ENCODE measurements at places on chromosomes 3 and 15.
A peak's percentile ranks its signal among the peaks of the same experiment; 100 is the strongest.

DNA sequence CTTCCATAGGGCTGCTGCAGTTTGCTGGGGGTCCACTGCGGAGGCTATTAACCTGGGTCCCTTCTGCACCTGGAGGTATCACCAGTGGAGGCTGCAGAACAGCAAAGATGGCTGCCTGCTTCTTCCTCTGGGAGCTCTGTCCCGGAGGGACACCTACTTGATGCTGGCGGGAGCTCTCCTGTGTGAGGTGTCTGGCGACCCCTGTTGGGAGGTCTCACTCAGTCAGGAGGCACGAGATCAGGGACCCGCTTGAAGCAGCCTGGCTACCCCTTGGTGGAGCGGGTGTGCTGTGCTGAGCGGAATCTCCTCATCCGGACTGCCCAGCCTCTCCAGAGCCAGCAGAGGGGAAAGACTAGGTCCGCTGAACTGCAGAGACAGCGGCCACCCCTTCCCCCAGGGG is 56.0 kb upstream of the CTXND1 start:
- DNase-seq = peak; percentile 63

GRCh38 chr3:188941103-188941502 is 230.7 kb upstream of the TPRG1 start:
- no peak for DNase-seq

GRCh38 chr3:101172516-101172915 is 147.9 kb downstream of the IMPG2 start:
- no peak for DNase-seq

DNA sequence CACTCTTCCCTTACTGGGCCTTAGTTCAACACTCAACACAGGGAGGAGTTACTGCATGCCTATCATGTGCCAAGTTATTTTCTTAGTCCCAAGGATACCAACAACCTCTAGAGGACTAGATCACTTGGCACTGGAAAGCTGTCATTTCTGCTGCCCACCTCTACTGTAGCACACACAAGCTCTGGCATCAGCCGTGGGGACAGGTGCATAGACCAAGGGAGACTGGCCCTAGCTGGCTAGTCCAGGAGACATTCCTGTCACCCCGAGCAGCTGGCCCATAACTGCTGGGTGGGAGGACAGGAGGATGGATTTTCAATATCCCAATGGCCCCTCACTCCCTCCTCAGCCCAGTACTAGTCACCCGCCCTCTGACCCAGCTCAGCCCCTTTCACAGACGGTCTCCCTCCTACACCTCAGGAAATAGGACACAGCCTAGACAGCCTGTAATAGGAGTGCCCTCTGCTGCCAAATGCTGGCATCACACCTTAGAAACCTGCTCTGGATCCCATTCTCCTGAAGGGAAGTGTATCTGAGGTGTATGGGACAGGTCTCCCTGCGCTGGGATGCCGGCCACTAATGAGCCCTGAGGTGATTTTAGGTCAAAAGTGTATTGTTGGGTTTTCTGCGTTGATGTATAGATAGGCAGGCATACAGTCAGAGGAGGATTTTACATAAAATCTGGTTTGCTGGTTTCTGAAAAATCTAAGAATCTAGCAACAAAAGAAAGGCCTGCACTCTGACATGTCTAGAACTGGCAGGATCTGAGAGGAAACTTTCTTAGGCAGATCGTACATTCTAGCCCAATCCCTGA is 3.4 kb upstream of the DZIP1L start:
- DNase-seq = peak; percentile 74

GRCh38 chr3:63908081-63908736 is 4.0 kb downstream of the SCAANT1 start:
- no peak for DNase-seq

DNA sequence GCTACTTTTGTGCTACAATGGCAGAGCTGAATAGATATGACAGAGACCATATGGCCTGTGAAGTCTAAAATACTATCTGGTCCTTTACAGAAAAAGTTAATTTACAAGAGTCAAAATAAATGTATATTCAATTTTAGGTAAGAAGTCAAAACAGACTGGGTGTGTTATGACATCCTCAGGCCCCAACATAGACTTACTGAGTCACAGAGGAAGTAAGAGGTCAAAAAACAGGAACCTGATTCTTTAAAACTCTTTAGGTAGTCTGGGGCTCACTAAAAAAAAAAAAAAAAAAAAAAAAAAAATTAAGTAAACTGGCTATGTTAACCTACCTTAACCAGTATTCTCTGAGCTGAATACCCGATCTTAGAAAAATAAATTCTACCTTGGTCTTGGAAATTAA is 13.1 kb downstream of the DNAAF4 start:
- DNase-seq = no peak

GRCh38 chr3:42166214-42166613 is 75.1 kb downstream of the TRAK1 start:
- no peak for DNase-seq

DNA sequence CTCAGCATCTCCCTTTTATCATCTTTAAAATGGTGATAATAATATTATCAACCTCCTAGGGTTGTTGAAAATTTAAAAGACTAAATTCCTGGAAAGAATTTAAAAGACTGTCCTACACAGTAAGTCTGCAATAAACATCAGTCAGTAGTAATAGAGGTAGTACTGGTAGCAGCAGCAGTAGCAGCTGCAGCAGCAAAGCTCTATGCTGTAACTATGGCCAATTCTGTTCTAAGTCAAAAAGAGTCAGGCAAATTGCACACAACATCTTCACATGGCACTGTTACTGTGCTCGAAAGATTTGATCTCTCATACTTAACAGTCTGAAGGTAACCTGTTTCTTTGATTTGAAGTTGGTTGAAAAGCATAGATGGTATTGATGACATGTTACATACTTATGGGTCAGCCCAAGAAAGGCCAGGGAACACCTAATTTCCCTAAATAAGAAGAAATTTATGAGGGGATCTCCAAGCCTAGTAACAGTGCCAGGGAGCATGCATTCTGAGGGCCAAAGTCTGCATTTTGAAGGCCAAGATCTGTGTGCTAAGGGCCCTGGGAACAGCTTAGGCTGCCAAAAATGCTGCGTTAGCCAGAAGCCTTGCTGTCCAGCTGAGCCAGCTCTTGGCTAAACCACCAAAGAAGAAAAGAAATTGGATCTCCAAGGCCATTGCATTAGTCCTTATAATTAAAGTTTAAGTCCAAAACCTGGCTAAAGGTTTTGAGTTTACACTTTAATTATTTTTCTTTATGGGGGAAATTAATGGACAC is 68.2 kb downstream of the SIDT1 start:
- DNase-seq = no peak

GRCh38 chr15:39472621-39473297 is 108.1 kb upstream of the THBS1 start:
- no peak for DNase-seq

DNA sequence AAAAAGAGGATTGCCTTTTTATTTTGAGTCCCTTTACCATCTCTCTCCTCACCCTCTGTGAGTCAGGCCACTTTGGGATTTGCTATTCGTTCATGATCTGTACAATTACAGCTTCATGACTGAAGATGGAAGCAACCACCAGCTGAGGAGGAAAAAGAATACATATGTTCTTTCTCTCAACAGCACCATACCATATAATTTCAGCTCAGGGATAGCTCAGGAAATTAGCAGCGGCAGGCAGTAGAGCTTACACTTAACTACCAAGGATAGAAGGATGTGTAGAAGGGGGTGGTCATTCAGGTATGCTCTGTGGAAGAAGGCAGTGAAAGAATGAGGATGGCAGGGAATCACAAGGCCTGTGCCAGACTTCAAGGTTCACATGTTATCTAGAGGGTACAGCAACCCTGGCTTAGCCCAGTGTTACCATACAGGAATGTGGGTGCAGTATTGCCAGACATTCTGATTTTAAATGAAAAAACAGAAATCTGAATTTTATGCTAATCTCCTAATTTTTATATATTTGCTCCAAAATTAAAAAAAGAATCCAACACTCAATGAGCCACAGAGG is 17.9 kb downstream of the PLS1 start:
- no peak for DNase-seq

GRCh38 chr15:98003518-98003917 is 43.0 kb downstream of the ARRDC4 start:
- no peak for DNase-seq

DNA sequence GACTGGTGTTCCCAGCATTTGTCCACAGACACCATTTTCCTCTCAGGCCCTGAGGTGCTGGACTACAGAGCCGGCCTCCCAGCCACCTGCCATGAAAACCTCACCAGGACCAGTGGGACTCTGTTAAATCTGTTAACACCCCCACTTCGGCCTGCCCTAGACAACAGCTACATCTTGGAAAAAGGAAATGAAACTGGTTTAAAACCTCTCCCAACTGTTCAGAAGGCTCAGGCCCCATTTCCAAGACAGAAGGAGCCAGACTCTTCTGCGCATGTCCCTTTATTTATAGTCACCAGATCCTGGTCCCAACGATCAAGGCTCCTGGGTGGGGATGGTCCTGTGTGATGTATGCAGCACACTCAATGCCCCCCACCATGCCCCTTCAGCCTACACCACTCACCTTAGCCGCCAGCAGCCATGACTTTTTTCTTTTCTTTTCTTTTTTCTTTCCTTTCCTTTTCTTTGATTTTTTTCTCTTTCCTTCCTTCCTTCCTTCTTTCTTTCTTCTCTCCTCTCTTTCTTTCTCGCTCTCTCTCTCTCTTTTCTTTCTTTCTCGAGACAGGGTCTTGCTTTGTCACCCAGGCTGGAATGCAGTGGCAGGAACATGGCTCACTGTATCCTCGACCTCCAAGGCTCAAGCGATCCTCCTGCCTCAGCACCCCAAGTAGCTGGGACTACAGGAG is 25.5 kb upstream of the FLNB start:
- no peak for DNase-seq

- DNase-seq = no peak
Measured at GRCh38 chr3:177977381-177978158, 558.7 kb upstream of the KCNMB2 start.

- DNase-seq = no peak
Measured at GRCh38 chr15:56948000-56948763, 29.7 kb downstream of the TCF12 start.

DNA sequence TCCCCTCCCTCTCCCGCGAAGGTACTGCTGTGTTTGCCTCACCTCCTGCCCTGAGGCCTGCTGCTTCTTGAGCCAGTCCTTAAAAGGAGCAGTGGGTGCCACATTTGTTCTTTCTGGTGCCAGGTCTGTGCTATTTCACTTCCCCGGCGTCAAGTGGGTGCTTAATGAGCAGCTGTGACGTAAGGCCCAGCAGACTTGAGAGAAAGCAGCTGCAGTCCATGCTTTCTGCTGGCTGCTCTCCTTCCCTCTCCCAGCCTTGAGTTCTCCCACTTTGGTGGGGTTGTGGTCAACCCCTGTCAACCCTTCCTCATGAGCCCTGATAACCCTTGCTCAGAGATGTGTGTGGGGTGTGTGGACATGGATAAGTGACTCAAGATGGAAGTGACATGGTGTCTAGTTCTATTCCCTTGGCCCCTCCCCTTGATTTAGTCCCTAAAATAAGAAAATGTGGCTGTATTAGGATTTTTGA is 6.9 kb downstream of the INAFM2 start:
- no peak for DNase-seq

- no peak for DNase-seq
Measured at GRCh38 chr3:50122071-50122470, 33.1 kb upstream of the SEMA3F start.

- no peak for DNase-seq
Measured at GRCh38 chr15:89377842-89378295, 43.2 kb upstream of the POLG start.

DNA sequence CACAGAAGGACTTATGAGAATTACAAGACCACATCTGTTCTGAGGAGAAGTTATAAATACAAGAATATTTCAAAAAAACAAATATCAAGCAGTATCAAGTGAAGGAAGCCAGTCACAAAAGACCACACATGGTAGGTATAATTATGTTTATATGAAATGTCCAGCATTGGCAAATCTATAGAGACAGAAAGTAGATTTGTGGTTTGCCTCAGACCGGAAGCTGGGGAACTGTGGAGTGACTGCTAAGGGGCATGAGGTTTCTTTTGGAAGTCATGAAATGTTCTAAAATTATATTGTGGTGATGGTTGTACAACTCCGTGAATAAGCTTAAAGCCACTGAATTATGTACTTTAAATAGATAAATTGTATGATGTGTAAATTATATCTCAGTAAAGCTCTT is 136.9 kb downstream of the FRMD5 start:
- DNase-seq = no peak

- no peak for DNase-seq
Measured at GRCh38 chr3:34056181-34056910, 257.9 kb downstream of the PDCD6IP start.

DNA sequence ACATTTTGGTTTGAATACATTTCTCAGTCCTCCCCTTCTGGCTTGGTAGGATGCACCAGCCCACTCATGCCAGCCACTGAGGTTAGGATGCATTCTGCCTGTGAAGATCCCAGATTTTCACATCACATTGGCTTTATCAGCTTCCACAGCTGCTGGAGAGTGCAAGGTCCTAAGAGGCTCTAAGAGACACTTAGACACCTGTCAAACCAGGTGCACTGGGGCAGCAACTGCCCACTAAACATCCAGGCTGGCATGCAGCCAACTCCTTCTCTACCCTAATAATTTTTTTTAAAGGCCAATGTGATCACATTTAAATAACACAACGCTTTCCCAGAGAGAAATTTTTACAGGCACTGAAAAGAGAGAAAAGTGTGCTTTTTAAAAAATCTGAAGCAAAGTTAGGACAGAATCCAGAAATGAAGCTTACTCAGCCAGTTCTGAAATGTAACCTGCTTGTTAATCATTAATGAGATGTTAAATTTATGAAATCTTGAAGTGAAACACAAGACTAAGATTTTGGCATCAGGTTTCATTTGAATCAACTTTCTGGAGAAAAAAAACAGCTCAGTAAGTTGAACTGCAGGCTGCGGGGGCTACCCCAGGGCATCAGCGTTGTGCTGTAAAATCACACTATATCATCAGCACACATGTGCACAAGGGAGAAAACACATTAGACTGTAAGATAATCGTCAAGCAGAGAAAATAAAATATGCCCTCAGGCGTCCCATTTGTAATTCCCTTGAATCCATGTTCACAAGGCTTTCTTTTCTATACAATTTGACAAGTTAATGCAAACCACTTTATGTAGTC is 312.9 kb downstream of the ZBBX start:
- no peak for DNase-seq

DNA sequence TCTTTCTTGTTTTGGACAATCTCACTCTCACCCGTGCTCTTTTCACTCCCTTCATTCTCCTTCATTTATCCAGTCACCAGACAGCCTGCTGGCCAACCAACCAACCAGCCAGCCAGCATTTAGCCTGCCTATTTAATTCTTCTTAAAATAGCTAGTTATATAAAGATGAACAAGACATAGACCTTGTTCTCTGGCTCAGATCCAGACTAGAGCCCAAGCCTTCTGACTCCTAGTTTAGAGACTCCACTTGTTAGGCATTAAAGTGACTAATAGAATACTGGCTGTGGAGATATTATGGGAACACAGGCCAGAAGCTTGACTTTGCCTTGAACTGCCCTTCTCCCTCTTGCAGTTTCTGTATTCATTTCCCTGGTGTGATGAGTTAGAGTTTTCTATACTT is 215.3 kb upstream of the THRB start:
- no peak for DNase-seq

GRCh38 chr3:172307141-172307560 is 141.1 kb downstream of the GHSR start:
- peak; percentile 48 for DNase-seq

GRCh38 chr3:184472723-184473428 is 88.7 kb upstream of the EPHB3 start:
- DNase-seq = no peak

- DNase-seq = no peak
Measured at GRCh38 chr3:187570776-187571175, 99.4 kb downstream of the SST start.
